ENCODE measurements at places on chromosomes 13 and 19. TPM values are rescaled to one million over a fixed set of nuclear protein-coding genes. Genes with fewer than 3 reads are reported as not detected.

The NLRP4 gene
- total RNA-seq, result not detected

The ZNF264 gene
- 24.7 TPM for total RNA-seq

GRCh38 chr19:29277102-29277501, 64.2 kb upstream of the UQCRFS1 start:
- DNase-seq, result no peak
- H3K4me1 ChIP-seq, result no peaks in the 10 kb centered on the region
- no peak overlapping the region for H3K27ac ChIP-seq
- no peaks in the 10 kb centered on the region for H3K36me3 ChIP-seq
- H3K4me3 ChIP-seq, result no peak overlapping the region

DNA sequence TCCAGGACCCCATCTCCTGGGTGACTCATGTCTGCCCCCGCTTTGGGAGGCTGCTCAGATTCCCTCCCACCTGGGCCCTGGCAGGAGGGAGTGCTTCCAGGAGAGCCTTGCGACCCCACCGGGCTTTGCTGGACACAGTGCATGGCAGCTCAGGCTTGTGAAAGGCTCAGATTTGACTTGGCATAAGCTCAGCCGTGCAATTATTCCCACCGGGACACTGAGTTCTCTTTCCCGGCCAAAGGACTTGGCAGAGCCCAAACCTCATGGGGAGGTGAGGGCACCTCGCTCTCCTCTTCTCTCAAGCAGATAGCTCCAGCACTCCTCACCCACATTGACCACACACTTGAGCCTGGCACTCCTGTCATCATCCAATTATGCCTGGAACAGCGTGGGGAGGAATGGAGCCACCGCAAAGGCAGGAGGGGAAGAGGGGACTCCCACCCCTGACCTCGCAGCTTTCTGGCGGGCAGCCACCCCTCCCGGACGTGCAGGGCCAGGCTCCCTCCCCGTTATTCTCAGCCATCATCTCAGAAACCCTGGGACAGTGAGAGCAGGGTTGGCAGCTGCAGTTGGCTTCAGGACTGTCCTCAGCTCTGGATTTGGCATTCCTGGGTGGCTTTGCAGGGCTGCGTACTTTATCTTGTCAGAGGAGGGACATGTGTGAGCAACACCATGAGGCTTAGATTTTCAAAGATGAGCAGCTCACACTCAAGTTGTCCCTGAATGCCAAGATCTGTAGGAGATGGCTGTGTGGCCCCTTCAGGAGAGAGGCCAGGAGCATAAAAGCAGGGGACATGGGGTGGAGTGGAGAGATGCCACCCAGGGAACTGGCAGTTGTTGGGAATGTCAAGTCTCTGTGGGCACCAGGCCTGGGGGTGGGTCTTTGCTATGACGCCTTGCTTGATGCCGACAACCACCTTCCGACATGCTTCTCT, 306.2 kb downstream of the TEX29 start:
- H3K4me1 ChIP-seq, result no peaks in the 10 kb centered on the region
- no peak overlapping the region for H3K4me3 ChIP-seq
- no peak overlapping the region for H3K27ac ChIP-seq
- DNase-seq, result no peak
- peaks cover 5% of the 10 kb centered on the region for H3K27me3 ChIP-seq

DNA sequence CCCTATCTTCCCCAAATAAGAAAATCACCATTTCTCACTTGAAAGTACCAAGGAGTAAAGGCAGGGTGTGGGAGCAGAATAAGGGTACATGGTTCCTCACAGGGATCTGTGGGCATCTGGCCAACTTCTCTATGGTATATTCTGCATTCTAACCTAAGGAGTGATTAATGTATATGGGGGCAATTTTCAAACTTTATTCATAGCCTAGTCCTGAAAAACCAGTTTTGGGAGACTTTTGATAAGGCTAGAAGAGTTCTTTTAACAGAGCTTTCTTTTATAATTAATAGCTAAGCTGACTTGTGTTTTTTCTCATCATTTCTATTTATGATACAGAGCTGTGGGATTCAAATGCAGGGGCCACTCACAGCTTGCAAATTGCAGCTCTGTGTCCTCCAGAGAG, 852 bp downstream of the SCEL start:
- no peaks in the 10 kb centered on the region for H3K27me3 ChIP-seq
- no peak for DNase-seq
- no peaks in the 10 kb centered on the region for H3K36me3 ChIP-seq
- H3K4me1 ChIP-seq, result no peaks in the 10 kb centered on the region

- H3K27ac ChIP-seq, result no peak overlapping the region
- no peaks in the 10 kb centered on the region for H3K27me3 ChIP-seq
- peaks cover 58% of the 10 kb centered on the region for H3K4me1 ChIP-seq
Observed at GRCh38 chr13:40329781-40330485, 336.5 kb downstream of the FOXO1 start.

DNA sequence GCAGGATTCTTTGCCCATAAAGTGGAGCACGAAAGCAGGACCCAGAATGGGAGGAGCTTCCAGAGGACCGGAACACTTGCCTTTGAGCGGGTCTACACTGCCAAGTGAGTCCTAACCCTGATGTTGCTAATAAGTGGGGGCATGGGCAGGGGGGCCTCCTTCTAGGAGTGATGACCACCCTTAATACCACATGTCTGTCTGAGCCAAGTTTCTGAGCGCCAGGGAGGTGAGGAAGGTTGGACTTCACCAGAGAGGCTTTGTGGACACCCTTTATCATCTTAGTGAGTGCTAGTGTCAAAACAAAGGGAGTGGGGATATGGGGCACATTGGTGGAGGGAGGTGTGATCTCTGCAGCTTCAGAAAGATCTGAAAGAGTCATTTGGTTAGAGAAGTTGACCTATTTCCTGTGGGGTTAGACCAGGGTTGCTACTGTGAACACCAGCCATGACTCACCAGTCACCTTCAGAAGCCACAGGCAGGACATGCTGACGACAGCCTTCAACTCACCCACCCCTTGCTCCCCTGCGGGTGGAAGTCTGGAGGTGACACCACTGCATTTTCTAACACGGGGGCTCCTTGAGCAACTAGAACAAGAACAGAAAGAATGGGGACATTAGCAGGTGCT, 8.8 kb downstream of the ALOX5AP start:
- H3K4me1 ChIP-seq, result peaks cover 62% of the 10 kb centered on the region
- H3K4me3 ChIP-seq, result peak overlapping the region; percentile 19
- H3K27me3 ChIP-seq, result no peaks in the 10 kb centered on the region
- H3K27ac ChIP-seq, result no peak overlapping the region

All from HepG2 (cell line).